ENCODE measurements at places on chromosomes 1 and 21.
A peak's percentile ranks its signal among the peaks of the same experiment; 100 is the strongest.

DNA sequence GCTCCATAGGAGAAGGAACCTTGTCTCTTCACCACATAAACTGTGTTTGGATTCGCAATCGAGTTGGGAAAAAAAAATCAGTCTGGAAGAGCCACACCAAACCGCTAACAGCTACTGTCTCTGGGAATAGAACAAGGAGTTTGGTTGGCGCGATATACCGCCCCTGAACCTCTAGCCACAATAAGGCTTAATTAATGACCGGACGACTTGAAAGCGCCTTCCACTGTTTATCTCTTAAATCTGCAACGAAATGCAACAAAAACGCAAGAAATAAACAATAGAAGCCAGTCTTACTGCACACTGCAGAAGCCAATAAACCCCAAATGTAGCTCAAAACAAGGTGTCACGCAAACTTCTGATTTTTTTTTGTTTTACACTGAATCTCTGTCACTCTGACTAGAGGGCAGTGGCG is 10.9 kb downstream of the BTBD19 start:
- no peak for DNase-seq

DNA sequence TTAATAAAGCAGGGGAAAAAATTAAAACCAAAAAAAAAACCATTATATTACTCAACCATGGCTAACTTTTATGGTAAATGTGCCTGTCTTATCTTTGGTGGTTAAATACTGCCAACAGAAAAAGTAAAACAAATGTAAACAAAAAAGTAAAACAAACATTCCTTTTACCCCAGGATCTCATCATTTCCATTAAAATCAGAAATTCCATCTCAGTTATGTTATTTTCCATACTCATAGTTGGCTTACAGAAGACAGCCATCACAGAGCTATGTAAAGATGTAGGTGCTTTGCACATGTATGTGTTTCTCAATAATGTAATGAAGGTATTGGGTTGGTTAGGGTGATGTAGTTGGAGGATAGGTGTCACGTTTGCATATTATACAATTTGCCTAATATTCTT is 185.0 kb downstream of the KCNK2 start:
- DNase-seq = no peak

DNA sequence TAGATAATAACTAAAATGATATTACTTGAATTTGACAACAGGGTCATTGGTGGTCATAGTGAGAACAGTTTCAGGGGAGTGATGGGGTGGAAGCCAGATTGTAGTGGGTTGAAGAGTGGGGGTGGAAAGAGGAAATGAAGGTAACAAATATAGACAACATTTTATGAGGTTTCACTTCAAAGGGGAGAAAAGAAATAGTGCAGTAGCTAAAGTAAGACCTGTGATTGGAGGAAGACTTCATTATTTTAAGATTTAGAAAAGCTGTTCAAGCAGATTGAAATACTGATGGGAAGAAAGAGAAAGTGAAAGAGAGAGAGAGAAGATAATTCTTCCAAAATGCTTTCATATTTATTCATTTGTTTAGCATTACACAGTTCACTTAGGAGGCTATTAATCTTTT is 52.0 kb upstream of the KCNA3 start:
- no peak for DNase-seq

- no peak for DNase-seq
Measured at GRCh38 chr1:8813016-8813763, 4.2 kb downstream of the RERE start.

- DNase-seq = no peak
Measured at GRCh38 chr1:98490099-98490498, 171.4 kb upstream of the SNX7 start.

GRCh38 chr1:202852163-202852904 is 36.6 kb downstream of the RABIF start:
- DNase-seq = peak; percentile 54

GRCh38 chr1:39852876-39853275 is 30.4 kb downstream of the TRIT1 start:
- no peak for DNase-seq

Measured in activated CD4-positive, alpha-beta T cell treated with anti-CD3 and anti-CD28 coated beads, Interleukin-2, Interleukin-4, amounts not matched to agents 100 ng/mL and 50 ng/mL, durations not matched to agents 16 hours and 8 hours (primary cell).